Hematopoietic multipotent progenitor cell treated with erythropoietin and hydrocortisone succinate and interleukin-3 and kit ligand, for 4 days (in vitro differentiated cells): ENCODE measurements at places on chromosomes 7 and 10.
A peak's percentile ranks its signal among the peaks of the same experiment; 100 is the strongest.

DNA sequence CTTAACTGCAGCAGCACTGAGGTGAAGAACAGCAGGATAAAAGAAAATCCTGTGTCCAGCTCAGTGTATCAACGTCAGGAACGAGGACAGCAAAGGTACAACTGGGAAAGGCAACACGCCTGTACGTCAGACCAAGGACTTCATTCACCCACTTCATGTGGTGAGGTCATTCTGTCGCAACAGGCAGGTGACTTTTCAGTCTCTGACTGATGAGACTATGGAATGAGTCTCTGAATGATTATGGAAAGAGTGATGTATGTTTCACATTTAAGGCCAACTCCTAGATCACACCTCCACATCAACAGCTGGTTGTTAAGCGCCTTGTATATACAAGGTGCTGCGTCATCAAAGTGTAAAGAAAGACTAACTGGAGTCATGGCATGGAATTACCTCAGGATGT is 297.6 kb upstream of the SP8 start:
- no peak for DNase-seq

GRCh38 chr7:26515314-26515842 is 223.7 kb downstream of the SNX10 start:
- DNase-seq, result no peak

DNA sequence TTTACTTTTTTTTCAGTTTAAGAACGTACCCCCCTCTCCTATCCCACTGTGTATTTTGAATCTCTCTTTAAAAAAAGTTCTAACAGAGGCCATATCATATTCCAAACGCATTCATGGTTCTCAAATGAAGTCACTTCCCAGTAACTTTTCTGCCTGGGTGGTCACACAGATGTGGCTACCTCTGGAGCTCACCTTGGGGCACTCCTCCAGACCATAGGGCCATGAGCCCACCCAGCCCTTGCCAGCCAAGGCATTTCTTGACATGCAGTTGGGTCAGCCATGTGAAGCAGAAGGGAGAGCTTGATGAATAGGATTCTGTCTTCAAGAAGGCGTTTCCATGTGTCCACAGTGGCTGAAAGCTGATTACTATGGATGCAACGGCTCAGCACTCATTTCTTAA is 239.3 kb downstream of the RAB11FIP2 start:
- no peak for DNase-seq

GRCh38 chr7:23022258-23022769 is 8.4 kb upstream of the HYCC1 start:
- no peak for DNase-seq

DNA sequence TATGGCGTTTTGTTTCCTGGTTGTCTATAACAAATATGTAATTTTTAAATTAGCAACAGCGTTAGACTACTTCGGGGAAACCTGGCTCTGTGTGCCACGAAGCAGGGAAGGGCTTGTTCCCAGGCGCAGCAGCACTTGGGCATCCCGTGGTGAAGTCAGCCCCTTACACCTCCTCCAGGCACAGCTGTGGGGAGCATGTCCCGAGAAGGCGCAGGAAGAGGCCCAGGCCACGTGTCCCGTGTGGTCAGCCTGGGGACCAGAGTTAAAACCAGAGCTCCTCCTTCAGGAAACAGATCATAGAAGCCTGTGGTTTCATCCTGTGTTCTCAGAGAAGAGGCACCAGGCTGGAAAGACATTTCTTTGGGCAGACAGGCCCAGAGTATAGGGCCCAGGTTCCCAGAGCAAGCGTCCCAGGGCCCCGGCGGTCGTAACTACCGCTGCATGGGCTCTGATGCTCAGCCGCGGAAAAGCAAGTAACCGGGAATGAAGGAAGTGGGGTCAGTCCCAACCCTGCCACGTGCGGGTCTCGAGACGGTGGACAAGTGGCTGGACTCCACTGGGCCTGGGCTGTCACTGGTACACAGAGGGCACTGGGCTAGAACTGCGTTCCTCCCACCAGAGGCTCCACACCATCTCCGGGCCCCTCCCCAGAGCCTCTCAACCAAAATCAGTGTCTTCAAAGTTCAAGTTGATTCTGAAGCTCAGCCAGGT is 7.1 kb downstream of the NUDT1 start:
- peak; percentile 92 for DNase-seq

DNA sequence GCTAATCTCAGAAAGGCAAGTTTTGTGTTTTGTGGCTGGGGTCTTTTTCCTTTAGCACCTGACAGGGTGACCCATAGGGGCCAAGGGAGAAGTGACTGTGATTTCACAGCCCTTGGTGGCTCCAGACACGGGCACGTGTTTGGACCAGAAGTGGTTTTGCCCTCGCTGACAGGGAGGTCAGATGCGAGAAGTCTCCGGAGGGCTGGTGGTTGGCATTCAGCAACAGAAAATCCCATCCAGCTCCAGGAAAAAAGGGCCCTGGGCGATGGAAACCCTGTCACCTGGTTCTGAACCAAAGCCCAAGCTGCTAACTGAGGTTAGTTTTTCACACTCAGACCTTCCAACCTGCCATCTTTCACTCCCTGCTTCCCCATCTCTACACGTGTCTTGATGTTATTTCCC is 272.9 kb downstream of the TRIL start:
- DNase-seq, result peak; percentile 21

DNA sequence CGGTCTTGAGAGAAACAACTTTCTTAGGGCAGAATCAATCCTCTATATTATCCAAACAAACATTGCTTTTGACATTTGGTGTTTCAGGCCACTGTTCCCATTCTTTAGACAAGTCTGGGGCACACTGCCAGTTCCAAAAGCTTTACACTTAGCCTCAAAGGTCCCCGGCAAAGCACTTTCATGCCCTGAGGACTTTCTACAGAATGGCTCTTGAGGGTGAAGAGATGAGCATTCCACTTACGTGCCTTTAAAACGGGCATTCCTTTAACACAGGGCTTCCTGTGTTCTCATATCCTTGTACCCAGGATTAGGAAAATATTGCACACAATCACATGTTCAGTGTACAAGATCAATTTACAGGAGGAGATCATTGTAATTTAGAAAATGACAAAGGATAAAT is 13.1 kb upstream of the TMEM213 start:
- no peak for DNase-seq

GRCh38 chr7:80736371-80737125 is 98.1 kb downstream of the CD36 start:
- DNase-seq, result peak; percentile 13

GRCh38 chr7:39458061-39458745 is 108.0 kb upstream of the YAE1 start:
- DNase-seq, result no peak

DNA sequence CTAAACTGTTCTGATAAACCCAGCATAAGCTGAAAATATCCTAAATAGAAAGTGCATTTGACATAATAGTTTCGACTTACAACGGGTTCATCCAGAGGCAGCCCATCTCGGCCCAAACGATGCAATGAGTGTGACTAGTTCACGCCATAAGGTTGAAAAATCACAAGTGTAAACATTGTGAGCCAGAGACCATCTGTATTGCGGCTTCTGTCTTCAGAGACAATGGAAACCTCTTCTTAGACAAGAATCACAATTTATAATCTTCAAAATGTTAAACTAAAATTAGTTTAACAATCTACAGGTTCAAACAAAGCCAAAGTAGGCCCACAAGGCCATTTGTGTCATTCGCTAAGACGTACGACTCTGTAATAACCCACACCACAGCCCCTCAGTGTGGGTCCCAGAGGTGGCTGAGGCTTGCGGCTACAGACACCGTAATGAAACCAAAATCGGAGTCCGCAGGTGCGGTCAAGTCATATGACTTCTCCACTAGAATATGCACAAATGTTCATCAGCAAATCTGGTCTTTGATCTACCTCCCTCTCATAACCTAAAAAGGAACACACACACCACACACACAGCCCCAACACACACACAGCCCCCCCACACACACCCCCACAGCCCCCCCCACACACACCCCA is 81.8 kb downstream of the DIP2C start:
- DNase-seq, result no peak

GRCh38 chr7:2725178-2726105 is 37.4 kb downstream of the AMZ1 start:
- DNase-seq, result no peak

DNA sequence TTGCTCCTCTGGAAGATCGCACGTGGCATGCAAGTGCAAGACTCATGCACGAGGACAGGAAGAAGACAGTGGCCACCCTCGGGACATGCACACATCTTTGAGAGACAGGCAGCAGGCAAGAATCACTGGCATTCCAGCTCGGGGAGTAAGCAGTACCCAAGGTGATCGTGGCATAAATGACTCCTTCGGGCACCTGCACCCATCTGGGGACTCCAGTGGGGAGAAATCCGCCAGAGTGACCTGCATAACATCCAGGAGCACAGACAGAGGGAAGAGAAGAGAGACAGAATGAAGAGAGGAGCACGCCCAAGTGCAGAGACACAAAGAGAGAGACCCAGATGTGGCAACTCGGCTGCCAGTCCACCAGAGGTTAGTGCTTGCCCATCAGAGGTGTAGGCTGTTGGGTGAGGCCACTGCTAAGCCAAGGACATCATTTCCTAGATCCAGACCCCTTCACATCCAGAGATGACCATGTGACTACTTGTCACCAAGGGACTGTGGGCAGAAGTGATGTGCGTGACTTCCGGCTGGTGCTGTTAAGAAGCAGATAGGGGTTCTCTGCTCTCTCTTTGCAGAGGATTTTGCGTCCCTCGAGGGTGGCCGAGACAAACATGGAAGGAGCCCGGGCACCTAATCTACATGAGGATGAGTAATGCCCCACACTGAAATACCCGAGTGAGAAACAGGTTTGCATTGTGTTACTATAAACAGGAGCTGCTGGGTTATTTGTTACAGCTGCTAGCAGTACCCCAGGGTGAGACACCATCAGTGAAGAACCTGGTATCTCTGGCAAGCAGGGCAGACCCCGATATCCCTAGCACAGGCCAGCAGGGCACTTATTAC is 80.6 kb downstream of the VWA2 start:
- no peak for DNase-seq

DNA sequence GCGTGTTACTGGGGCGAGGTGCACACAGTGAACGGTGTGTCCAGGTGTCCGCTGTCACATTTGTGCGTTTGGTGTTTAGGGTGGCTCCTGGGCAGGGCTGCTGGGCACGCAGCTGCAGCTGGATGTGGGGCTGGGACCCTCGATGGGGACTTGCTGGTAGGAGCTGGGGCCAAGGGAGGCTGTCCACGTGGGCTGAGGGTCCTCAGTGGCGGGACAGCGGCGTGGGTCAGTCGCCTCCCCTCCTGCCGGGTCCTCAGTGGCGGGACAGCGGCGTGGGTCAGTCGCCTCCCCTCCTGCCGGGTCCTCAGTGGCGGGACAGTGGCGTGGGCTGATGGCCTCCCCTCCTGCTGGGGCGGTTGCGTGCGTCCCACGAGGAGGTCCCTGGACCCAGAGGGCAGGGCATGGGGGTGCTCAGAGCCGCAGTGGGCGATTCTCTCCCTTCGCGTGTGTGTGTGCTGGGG is 68.5 kb downstream of the INPP5A start:
- no peak for DNase-seq

DNA sequence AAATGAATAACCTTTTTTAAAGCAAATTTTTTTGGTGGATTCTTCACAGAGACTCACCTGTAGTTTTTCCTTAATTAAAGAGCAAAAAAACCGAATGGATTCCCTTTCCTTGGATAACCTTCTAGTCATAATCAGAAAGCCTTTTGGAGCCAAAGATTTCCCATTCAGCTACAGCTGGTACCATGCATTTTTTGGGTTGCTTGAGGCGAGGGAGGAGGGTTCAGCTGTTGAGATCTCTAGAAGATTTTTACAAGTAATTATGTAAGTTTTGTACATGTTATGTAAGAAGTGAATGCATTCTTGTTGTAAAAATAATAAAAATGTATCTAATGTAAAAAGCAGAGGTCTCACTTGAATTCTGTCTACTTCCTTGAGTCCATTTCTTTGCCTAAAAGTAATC is 463.2 kb downstream of the SORCS3 start:
- no peak for DNase-seq

DNA sequence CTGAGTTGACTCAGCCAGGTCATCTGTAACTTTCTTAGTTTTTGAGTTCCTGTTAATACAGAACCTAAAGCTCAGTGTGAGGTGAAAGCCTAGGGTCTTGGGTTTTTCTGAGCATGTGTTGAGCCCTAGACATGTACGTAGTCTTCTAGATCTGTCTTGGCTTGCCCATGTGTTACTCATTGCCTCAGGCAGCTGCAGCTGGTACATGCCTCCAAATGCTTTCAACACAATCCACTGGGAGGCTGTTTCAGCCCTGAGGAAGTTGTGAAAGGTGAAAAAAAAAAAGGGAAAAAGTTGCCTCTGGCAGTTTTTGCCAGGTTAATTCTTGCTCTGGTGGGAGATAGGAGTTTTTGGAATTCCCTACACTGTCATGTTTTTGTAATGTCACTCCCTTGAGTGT is 134.6 kb downstream of the RNF216 start:
- DNase-seq, result no peak

- no peak for DNase-seq
Observed at GRCh38 chr7:40316176-40316575, 181.4 kb downstream of the SUGCT start.

DNA sequence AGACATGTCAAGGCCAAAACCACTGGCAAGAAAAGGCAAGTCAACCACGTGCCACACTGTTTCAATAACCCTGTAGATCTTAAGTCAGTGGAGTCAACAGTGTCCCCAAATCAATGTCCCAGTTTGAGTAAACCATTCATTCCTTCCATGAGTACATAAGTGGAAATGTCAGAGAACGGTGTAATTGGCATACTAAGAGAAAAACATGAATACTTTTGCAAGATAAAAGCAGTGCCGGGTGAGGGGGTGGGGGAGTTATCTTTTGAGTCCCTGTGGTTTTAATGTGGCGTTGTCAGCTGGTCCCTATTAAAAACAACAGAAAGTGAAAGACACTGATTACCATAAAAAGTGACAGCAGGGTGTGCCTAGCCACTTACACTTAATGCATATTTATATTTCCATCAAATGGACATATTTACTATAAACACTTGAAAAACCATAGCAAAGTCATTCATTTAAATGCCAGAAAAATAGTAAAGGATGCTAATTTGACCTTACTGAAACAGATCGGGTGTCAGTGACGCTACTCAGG is 37.8 kb downstream of the RSU1 start:
- DNase-seq, result peak; percentile 48

DNA sequence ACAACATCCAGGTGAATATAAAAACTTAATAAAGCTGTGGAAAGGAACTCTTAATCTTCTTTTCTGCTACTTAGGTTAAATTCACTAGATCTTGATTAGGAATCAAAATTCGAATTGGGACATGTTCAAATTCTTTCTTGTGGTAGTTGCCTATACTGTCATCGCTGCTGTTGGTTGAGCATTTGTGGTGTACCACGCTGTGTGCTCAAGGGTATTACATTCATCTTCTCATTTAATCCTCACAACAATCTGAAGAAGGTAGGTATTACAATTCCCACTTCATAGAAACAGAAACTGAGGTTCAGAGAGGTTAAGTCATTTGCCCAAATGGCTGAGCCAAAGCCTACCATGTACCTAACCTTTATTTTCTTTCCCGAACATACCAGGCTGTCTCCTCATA is 39.9 kb upstream of the CC2D2B start:
- no peak for DNase-seq

- no peak for DNase-seq
Observed at GRCh38 chr7:155941688-155942087, 129.4 kb upstream of the SHH start.
